ENCODE measurements at places on chromosomes 11 and 22.

- no peak for DNase-seq
Measured at GRCh38 chr11:128896356-128896755, 5.2 kb downstream of the KCNJ5 start.

GRCh38 chr22:31569126-31569525 is 72.8 kb downstream of the SFI1 start:
- no peak for DNase-seq

DNA sequence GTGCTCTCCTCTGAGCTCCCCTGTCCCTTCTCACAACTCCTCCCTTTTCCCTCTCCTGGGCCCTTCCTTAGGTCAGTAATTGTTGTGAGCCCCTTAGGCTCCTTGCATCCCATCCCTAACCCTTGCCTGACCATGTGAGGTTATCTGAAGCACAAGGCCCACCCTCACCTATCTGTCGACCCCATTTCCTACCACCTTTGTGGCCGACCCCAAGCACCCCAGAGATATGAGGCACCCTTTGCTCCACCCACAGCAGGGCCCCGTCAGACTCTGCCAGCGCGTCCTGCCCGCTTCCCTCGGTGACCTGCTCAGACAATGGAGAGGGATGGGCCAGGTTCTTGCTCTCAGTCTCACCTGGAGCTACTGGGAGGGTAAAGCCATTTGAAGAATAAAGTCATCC is 1.3 kb downstream of the GNG3 start:
- no peak for DNase-seq

DNA sequence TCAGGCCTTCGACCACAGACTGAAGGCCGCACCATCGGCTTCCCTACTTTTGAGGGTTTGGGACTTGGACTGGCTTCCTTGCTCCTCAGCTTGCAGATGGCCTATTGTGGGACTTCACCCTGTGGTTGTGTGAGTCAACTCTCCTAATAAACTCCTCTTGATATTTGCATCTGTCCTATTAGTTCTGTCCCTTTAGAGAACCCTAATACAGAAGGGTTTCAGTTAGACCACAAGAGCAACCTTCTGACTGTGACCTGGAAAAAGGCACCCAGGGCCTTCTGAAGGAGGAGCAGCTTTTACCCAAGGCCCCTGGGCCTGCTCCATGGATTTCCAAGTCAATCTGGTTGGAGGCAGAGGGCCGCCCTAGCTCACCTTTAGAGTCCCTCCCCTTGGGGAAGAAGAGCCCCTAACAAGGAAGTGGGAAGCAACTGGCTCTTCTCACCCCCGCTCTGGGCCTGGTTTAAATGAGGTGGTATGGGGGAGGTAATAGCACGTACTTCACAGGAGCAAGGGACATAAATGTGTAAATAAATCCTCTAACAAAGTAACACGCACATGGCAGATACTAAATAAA is 11.2 kb upstream of the CHST1 start:
- no peak for DNase-seq

- DNase-seq = no peak
Measured at GRCh38 chr22:27583856-27584255, 217.7 kb downstream of the MN1 start.

DNA sequence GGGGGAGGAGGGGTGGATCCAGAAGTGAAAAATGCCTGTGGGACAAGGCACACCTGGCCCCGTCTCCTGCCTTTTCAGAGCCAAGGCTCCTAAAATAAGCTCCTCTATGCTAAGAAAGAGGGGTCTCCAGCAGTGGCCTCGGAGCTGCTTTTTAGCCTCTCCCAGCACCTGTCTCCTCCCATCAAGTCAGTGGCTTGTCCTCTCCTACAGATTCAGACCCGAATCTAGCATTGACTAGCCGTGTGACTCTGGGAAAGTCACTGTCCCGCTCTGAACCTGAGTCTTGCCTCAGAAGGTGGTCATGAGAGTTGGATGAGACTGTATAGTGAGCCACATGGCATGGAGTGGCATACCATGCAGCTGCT is 90.8 kb upstream of the THY1 start:
- no peak for DNase-seq

DNA sequence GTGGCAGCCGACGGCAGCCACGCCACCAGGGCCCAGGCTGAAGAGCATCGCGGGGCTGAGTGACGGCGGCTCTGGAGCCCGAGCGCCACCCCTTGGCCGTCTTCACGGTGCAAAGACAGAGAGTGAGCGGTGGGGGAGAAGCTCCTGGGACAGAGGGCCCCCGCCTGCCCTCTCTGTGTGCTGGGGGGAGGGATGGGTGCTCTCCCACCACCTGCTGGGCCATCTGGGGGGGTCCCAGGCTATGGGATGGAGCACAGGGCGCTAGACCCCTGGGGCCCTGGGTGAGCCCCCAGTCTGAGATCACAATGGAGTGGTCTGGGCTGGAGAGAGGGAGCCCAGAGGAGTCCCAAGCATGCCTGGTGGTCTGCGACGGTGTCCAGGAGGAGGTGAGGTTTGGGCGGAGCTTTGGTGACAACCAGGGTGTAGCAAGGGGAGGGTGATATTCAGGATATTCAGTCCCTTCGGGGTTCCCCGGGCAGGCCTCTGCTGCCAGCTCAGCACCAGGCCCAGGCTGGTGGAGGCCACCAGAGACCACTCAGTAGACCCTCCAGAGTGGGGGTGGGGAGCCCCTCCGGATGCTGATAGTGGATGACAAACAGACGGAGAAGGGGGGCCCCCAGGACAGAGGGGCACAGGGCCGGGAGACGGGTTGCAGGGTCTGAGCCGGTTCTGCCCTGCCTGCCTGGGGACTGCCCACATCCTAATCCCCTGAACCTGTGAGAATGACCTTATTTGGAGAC is 78.1 kb upstream of the PRR5 start:
- peak; percentile 63 for DNase-seq

- no peak for DNase-seq
Measured at GRCh38 chr22:36253523-36254490, 874 bp downstream of the APOL1 start.

DNA sequence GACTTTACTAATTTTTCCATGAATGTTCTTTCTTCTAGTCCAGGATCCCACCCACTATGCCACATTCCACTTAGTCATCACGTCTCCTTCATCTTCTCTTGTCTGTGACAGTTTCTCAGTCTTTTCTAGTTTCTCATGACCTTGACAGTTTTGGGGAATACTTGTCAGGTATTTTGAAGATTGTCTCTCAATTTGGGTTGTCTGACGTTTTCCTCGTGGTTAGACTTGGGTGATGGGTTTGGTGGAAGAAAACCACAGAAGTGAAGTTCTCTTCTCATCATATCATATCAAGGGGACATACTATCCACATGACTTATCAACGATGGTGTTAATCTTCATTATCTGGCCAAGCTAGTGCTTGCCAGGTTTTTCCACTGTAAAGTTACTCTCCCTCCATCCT is 102.4 kb downstream of the LRRC32 start:
- DNase-seq = no peak

DNA sequence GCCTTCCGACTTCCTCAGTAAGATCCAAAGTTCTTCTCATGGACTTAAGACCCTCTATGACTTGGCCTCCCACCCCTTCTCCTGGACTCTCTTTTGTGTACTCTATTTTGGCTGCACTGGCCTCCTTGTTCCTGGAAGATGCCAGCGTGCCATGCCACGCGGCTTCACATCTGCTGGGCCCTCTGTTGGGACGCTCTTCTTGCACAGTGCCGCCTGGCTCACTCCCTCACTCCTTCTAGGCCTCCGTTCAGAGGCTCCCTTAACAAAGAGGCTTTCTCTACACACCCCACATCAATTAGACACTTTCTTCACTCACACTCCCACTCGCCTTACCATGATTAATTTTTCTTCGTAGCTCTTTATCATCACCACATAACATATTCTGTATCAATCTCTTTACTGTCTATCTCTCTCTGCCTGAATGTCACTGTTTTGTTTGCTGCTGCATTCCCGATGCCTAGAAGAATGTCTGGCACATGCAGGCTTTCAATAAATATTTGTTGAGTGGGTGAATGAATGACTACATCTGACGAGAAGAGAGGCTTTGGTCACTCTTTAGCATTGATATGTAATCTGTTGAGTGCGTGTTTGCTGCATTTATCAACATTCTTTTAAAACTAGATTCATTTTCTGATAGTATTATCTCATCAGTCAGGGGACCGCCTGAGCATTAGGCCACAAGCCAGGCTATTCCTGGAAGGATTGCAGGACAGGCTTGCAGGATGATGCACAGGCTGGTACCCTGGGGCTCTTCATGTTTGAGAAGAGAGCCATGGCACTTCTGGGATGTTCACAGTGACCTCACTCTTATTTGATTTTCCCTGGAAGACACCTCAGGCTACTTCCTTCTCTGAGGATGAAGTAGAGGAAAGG is 60.6 kb upstream of the AMPD3 start:
- DNase-seq = no peak

DNA sequence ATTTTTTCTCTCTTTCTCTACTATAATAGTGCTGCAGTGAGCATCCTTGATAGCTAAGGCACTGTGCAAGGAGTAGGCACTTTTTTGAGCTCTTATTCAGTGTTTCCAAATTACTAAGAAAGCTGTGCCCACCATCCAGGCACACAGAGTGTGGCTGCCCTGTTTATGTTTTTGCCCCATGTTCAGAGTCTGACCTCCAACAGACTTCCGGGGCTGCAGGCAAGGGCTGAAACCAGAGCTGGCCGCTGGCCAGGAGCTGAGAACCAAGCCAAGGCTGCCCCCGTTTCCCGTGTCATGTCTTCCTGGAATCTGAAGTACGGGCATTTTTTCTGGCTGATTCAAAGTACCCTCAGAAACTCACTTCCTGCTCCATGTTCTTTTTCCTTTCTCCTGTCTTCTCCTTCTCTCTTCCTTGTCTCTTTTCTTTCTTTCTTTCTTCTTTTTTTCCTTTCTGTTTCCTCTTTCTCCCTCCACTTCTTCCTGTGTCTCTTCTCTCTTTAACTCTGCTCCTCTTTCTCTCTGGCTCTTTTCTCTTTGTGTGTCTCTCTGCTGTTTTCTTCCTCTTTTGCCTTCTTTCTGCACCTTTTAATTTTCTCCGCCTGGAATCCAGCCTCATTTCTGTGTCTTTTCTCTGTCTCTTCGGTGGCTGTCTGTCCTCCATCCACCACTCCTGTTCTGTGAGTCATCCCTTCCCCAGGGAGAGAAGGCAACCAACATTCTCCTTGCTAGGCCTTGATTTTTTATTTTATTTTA is 17.0 kb upstream of the KCTD14 start:
- peak; percentile 53 for DNase-seq

DNA sequence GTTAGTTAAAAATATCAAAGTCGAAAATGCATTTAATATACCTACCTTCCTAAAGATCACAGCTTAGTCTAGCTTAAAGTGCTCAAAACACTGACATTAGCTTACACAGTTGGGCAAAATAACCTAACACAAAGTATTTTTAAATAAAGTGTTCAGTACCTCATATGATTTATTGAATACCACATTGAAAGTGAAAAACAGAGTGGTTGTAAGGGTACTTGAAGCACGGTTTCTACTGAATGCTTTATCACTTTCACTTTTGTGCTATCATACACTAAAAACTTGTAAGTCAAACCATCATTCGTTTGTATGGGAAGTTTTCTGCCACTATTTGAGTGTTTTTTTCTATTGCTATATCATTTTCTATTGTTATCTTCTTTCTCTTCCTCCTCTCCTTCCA is 36.6 kb downstream of the ZBTB44 start:
- no peak for DNase-seq

DNA sequence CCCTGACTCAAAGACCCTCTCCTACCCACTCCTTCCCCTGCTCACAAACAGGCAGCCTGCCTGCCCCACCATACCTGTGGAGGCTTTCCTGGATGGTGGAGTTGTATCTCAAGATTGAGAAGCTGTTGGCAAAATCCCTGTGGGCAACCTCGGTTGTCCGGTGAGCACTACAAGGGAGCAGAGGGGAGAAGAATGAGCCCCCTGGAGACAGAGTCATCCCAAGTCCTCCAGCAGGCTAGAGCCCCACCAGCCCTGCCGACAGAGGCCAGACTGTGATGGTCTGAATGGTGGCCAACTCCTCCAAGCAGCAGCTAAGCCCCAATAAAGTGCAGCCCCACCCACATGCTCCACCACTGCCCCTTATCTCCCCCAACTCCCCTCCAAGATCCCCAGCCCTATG is 17.5 kb downstream of the TMPRSS13 start:
- no peak for DNase-seq

GRCh38 chr11:90243534-90243933 is 20.7 kb upstream of the CHORDC1 start:
- peak; percentile 12 for DNase-seq

DNA sequence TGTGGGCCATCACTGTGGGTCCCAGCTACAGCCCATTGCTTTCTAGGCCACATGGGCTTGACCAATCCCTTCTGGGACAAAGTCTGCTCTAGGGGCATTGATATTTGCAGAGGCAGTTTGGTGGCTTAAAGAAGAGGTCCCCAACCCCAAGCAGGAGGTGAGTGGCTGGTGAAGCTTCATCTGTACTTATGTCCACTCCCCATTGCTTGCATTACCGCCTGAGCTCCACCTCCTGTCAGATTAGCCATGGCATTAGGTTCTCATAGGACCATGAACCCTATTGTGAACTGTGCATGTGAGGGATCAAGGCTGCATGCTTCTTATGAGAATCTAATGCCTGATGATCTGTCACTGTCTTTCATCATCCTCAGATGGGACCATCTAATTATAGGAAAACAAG is 54.4 kb upstream of the CADM1 start:
- DNase-seq = no peak

- DNase-seq = peak; percentile 21
Measured at GRCh38 chr22:19103880-19104821, 18.1 kb downstream of the DGCR2 start.

GRCh38 chr11:125939081-125939521 is 6.7 kb upstream of the VSIG10L2 start:
- DNase-seq = no peak

- DNase-seq = no peak
Measured at GRCh38 chr11:43835104-43835503, 45.5 kb upstream of the ALKBH3 start.

GRCh38 chr11:1168721-1169161 is 11.0 kb downstream of the MUC5AC start:
- DNase-seq = no peak

DNA sequence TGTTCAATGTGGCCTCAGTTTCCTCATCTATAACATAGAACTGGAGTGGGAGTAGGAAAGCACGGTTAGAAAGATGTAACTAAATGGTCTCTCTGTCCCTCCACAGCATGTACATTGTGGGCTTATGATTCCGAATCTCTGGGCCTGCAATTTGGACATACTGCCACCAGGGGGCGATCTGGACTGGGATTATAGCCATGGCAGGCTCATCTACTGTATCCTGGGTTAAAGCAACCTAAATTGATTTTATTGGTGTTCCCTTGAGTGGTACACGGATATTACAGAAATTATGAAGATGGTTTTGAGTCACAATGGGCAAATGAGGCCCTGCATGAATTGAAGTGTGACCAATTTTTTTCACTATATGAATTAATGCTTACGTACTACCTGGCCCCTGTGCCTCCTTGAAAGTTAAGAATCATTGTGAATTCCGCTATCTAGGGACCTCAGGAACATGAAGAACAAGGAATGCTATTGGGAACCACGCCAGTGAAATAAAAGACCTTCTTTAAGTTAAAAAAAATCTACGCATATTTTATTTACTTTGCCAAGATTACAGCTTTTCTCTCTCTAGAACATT is 32.9 kb downstream of the TST start:
- DNase-seq = no peak

DNA sequence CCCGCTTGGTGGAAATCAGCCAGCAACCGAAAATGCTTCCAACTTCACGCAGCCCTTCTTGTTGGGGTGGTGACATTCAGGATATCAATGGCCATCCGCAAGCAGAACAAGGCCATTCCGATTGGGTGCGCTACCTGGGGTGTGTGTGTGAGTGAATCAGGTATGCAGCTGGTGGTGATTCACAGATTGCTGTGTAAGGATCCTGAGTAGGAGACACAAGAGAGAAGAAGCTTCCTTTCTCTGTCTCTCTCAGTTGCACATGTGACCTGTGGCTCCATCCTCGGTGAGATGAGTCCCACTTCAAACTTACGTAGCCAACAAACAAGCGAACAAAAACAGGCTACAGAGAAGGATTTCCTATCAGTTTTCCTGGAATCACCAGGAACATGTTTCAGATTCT is 9.6 kb upstream of the TMEM184B start:
- DNase-seq = no peak
